ENCODE measurements at places on chromosomes 11 and 22.

DNA sequence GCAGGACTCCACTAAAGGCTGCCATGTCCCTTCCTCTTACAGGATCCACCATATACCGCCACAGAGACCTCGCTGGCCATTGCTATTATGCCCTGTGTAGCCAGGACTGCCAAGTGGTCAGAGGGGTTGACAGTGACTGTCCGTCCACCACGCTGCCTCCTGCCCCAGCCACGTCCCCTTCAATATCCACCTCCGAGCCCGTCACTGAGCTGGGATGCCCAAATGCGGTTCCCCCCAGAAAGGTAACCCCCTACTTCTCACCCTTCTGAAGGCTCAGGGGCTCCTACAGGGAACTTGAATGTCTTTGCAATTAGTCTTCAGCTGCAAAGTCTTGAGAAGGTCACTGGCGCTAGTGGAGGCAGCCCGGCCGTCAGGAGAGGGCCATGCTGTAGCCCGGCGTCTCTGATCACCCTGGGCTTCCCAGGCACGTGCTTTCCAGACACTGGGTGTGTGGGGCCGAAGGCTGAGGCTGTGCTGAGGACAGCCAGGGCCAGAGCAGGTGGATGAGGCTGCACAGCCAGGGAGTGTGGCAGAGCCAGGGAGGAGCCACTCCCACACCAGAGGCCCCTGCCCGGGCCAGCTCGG is 30.0 kb upstream of the MUC5B start:
- DNase-seq, result no peak

GRCh38 chr11:72430741-72431570 is 3.4 kb downstream of the CLPB start:
- DNase-seq, result no peak

GRCh38 chr11:74465291-74465708 is 2.0 kb downstream of the KCNE3 start:
- no peak for DNase-seq

- no peak for DNase-seq
Observed at GRCh38 chr11:62603072-62603408, 1.4 kb upstream of the MTA2 start.

GRCh38 chr11:94077552-94078293 is 50.9 kb upstream of the PANX1 start:
- DNase-seq, result no peak

GRCh38 chr22:39128508-39128907 is 24.0 kb downstream of the CBX7 start:
- no peak for DNase-seq

- DNase-seq, result no peak
Observed at GRCh38 chr22:36585841-36586240, 56.9 kb upstream of the EIF3D start.

DNA sequence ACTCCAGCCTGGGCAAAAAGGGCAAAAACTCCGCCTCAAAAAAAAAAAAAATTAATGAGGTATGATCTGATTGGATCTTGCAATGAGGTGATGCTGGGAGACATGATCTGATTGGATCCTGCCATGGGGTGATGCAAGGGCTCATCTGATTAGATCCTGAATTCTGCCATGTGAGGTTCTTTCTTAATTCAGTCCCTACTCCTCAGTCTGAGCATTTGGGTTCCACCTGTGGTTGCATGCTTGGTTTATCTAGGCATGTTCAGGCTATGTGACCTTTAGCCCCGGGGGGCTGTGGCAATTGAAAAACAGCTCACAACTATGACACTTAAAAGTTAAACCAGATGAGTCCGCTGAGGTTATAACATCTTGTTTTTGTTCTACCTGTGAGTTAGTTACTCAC is 4.8 kb upstream of the TRIM6 start:
- no peak for DNase-seq

DNA sequence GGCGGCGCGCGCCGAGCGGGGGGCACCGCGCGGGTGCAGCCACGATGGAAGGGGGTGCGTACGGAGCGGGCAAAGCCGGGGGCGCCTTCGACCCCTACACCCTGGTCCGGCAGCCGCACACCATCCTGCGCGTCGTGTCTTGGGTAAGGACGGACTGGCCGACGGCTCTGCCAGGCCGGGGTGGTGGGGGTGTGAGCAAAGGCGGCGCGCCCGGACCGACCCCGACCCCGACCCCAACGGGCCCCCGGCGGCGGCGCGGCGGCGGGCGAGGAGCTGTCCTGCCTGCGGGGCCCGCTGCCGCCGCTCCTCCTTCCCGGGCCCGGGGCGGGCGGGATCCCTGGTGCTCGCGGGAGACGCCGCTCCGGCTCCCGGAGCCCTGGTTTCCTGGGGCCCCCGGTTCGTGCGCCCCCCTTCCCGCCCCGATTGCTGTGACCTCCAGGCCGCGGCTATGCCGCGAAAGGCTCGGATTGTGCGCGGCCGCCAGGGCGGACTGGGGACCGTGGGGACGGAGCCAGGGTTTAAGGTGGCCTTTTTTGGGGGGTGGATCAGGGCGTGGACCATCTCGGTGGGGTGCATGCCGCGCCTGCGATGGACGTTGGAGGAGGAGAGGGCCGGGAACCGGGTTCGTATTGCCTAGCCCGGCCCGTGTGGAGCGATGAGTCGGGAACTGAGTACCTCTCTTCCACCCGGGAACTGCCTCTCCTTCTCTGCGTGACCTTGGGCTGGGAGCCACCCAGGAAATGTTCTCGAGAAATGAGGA is at the start of gene SYNGR1:
SYNGR1 (plus strand) TSS at position 25 of the 760 bp plus-strand sequence; CDS start at position 45, 20 bp downstream.
- no peak for DNase-seq

DNA sequence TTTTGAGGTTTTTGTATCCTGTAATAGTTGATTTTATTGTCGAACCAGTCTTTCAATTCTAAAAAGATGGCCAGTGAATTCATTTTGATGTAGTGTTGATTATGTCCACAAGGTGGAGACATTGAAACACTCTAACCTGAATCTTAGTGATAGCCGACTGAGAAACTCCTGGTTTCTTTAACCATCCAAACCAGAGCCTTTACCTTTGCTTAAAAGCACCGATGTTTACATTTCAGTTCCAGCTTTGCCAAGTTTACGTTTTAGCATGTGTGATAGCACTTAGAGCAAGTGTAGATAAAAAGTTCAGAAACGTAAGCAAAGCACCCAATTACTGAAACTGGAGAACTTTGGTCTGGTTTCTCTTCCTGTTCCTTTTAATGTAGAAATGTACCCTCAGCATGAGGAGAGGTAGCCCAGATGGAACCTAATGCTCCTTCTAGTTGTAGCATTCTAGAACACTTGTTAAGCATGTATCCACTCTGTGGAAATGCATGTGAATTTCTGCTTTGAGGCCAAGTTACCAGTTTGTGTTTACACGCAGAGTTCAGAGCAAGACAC is 208.6 kb downstream of the DBX1 start:
- no peak for DNase-seq

DNA sequence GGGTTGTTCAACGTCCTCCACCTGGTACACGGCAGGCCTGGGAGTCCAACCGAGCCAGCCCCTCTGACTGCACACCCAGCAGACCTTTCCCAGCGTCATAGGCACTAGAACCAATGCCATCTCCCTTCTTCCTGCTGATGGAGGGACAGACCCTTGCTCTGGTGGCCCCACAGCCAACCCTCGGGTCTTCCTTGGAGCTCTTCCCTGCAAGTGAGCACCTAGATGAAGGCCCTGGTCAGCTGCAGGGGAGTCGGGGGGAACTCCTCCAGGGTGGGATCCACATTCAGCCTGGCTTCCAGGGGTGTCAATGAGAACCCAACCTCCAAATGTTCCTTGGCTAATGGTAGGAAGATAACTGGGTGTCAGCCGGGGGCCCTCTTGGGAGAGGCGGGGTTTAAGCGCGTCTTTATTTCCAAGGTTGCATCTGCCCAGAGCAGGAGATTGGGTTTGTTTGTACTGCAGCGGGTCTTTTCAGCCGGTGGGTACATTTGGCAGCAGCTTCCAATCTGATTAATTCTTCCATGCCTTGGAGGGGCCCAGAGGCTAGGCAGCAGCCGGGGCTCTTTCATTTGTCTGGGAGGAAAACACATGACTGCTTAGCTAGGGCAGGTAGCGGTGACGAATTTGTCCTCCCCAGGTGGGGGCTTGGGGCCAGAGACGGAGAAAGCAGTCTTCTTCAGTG is 56.0 kb upstream of the SHISAL1 start:
- DNase-seq, result no peak

DNA sequence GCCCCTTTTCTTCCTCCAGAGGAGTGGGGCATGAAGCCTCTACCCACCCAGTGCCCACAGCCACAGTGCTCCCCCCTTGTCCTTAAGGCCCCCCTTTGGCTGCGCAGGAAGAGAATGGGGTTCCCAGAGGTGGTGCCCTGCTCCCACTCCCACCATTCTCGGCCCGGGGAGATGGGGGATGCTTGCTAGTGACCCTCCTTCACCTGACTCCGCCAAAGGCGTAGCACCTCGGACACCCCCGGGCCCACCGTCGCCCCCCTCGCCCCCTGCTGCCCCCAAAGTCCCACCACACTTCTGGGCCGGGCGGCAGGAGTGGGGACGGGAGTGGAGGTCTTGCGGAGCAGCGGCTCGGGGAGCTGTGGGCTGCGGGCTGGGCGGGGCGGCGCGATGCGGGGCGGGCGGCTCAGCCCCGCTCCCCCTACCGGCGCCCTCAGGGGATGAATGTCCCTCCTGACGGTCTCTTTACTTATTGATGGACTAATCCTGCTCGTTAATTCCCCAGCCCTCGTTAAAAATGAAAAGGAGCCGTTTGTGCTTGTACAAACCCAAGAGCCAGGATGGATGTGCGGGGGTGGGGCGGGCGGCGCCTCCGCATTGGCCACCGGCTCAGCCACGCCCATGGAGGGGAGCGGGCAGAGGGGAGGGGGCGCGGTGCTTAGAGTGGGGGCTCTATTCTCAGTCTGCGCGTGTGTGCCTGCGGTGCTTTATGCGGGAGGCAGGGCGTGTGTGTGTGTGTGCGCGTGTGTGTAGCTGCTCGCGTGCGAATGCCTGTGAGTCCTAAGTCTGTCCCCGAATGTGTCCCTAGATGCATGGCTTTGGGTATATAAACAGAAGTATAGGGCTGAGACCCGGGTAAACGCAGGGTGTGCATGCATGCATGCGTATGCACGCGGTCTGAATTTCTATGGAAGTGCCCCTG is 25.6 kb downstream of the SYT7 start:
- DNase-seq, result no peak

- DNase-seq, result no peak
Observed at GRCh38 chr11:36233204-36233603, 56.0 kb downstream of the COMMD9 start.

DNA sequence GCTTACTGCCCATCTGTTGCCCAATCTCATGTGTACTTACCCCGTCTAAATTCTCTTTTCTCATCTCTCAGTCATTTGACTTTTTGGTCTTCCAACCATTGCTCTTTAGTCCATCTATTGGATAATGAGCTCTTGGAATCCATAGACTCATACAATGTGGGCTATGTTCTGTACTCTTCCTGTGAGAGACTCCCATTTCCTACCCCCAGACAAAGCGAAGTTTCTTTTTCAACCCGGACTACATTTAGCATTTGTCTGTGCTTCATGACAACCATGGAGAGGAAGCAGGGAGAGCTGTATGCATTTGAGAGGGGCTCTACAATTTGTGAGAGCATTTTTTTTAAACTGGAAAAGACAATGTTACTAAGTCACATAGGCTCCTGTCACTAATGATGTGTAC is 4.0 kb upstream of the ARHGAP42 start:
- no peak for DNase-seq

- no peak for DNase-seq
Observed at GRCh38 chr11:104467404-104467803, 303.5 kb upstream of the PDGFD start.

- no peak for DNase-seq
Observed at GRCh38 chr11:10902301-10903063, 44.6 kb upstream of the ZBED5 start.

DNA sequence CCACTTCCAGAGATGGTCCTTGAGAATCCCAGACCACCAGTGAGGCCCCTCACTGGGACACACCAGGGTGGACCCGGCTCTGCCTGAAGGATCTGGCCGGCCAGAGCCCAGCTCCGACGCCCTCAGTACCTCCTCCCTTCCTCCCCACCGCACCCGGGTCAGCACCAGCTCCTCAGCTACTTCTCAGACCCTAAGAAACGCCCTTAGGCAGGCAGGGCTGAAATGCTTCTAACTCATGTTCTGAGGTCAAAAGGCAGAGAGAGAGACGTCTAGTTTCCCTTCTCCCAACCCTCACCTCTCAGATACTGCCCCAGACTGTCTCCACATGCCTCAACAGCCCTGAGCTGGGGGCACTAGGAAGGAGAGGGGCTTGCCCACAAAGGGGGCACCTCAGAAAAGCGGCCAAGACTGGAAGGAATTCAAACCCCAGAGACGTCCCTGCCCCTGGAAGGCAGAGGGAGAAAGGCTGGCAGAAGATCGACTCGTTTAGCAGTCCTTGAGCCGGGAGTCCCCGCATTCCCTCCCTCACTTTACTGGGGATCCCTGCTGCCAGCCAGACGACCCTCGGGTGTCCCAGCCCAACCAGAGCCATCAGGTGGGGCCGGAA is 539 bp downstream of the USH1C start:
- no peak for DNase-seq

- no peak for DNase-seq
Observed at GRCh38 chr11:46860218-46860617, 14.1 kb upstream of the CKAP5 start.

DNA sequence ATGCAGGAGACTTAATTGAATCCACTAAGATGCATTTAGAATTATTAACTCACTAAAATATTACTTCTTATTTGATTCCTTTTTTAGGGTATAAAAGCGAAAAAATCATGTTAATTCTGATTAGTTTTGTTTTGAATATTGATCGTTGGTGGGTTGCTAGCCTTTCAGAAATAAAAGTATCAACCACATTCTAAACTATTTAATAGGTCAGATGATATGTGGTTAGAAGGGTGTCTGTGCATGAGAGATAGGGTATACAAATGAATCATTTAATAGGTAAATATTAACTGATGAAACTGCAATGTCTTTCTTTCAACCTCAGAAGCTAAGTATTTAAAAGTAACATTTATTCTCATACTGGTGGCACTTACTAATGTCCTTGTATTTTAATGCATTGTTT is 515.1 kb downstream of the CNTN5 start:
- no peak for DNase-seq

DNA sequence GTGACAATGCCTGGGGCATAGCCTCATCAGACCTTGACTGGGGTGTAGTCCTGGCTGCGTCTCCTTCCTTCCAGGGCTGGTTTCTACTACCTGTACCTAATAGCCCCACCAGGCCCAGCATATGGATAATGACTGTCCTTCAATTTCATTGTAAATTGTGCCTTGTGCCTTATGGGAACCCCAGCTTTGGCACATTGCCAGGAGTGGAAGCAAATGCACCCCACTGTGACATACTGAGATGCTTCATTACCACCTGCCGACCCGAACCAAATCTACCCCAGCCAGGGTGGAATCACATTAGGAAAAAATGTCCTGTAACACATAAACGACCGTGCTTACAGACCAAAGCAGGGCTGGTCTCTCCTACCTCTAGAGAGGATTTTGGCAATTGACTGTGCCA is 7.3 kb downstream of the TOP3B start:
- DNase-seq, result no peak

- DNase-seq, result no peak
Observed at GRCh38 chr11:1881442-1882264, 10.0 kb downstream of the PRR33 start.

GRCh38 chr22:37077802-37078448 is 26.4 kb downstream of the KCTD17 start:
- DNase-seq, result peak; percentile 40

Measured in C1 segment of cervical spinal cord (tissue), 14 donors.